ENCODE measurements at places on chromosomes 12 and 14.

DNA sequence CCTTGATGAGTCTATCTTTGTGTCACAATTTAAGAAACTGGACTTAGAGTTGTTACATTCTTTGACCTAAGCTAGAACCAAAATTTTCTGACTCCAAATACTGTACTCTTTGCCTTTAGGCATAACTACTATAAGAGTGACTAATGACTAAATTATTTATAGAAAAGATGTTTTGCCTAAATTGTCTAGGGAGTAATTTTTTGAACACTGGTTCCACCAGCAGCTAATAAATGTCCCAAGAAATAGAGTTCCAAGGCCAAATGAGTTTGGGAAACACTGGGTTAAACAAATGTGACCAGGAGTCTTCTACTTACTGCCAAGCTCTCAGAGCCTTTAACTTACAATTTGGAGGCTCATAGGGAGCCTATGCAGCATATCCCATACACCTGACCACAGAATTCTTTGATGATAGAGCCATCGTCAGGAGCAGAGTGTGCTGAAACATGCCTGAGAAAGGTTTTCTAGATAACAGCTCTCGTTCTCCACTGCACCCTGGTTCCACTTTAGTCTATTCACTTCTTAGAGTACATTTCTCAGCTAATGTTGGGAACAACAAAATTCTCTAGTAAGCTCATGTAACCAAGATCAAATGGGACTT, 215.9 kb upstream of the HMGA2 start:
- no peak for DNase-seq

GRCh38 chr12:128726886-128727285, 96.9 kb downstream of the SLC15A4 start:
- DNase-seq = no peak

DNA sequence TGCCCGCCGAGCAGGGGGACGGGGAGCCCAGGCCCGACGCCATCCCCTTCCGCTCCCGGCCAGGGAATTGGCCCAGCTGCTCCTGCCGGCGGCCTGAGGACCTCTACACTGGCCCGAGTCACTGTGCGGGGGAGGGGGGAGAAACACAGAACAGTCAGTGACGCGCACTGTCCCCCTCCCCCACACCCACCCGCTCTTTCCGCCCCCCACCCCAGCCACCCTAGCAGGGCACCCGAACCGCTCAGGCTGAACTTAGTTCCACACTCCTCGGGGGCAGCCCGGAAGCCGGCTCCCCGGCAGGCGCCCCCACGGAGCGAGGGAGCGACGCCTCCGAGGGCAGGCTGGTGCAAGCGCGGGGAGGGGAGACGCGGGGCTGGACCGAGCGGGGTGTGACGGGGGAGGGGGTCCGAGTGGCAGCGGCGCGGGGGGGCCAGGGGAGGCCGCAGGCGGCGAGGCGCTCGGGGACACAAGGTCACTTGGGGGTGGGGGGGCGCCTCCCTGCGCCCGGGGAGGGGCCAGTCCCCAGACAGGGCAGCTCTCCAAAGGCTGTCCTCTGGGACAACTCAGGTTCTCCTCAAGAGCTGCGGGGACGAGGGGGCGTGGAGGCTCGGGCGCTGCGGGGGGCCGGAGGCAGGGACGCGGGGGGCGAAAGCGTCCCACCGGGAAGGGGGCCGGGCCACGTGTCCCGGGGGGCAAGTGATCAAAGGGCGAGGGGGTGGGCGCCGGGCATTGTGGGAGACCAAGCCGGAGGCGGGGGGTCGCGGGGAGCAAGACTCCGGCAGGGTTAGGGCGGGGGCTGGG, 648 bp downstream of the CHD4 start:
- peak; percentile 53 for DNase-seq

DNA sequence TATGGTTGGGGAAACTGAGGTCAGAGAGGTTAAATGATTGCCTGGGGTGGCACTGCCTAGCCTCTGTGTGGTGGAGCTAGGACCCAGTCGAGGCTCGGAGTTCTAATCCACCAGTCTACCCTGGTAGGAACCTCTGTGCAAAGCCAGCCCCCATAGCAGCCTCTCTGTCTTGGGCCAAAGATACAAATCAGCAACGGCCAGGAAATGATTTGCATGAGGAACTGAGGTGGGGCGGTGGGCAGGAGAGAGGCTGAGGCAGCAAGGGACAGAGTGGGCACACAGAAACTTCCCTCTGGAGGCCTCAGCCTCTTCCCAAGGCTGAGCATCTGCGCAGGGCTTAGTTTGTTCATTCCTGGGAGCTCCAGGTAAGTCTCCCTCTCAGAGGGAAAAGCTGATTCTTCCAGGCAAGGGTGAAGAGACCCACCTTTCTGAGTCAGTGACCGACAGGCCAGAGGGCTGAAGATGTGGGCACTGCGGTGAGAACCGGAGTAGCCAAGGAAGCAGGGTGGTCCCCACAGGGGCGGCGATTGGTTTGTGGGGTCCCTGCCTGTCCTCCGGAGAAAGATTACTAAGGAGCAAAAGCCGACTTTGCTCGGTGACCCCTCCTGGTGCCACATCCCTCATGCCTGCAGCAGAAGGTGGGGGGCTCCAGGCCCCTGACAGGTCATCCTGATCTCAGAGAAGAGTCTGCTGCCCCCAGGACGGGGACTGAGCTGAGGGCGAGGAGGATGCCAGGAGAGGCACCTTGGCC, 134.6 kb downstream of the CACNA1C start:
- no peak for DNase-seq

DNA sequence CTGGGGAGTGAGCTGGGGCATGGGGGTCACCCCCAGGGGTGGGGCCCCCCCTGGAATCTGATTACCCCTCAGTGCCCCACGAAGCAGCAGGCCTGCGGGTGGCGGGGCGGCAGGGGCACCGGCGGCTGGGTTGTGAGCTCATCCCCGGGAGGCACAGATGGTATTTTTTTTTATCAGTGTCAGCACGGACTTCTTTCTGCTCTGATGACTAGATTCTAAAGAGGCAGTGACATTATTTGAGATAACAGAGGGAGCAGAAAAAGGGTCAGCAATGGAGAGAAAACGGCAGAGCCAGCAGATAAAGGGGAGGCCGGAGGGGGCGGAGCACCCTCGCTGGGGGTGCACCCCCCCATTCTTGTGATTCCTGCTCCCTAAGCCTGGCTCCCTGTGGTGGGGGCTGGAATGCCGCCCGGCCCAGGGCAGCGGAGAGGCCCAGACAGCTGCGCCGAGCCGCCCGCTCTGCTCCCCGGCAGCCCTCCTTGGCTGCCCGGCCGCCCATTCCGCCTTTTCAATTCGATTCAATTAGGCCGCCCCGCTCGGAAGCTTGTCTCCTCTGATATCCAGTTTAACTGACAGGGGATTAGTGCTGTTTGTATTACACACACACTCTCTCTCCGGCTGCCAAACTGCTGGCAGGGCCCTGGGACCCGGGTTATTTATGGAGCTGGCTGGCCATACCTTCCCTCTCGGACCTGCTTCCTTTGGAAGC, 32.9 kb downstream of the MVK start:
- no peak for DNase-seq

All from T-helper 17 cell (primary cell).